ENCODE measurements at places on chromosomes 12 and 14.

DNA sequence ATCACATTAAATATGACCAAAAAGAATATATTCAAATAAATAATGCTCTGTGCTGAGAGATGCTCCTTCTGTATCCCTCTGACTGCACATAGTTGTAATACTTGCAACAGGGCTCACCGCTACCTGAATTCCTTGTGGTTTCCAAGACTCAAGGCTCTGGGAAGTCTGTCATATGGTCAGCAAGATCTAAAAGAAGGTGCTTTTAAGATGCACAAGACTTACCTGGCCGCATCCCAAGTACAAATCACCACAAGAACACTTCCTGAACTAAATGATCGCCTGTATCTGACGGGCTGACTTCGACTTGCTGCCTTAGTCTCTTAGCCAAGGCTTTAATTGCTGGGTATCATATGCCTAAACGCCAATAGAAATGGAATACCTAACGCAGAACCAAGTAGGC, 67.2 kb downstream of the HECTD4 start:
- no peak for DNase-seq

DNA sequence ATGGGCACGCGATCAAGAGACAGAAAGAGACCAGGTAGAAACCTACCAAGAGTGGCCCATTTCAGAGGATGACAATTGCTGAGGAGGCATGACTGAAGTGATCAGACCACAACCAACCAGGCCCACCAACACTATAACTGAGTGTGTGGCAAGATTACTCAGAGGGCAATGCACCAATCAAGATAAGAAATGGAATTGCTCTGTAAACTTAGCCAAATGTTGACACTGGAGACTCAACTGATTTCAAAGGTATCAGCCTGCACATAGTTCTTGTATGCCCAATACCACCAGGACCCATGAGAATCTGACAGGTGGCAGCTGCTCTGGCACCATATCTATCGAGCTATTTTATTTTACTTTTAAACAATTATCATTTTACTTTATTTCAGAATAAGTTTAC, 128.9 kb downstream of the FOXN3 start:
- DNase-seq = no peak

GRCh38 chr12:53200107-53200457, 7.0 kb downstream of the ITGB7 start:
- DNase-seq = no peak

GRCh38 chr14:103833711-103834110, 13.7 kb downstream of the PPP1R13B start:
- DNase-seq = no peak

GRCh38 chr14:60206837-60207533, 41.8 kb upstream of the DHRS7 start:
- peak; percentile 78 for DNase-seq

DNA sequence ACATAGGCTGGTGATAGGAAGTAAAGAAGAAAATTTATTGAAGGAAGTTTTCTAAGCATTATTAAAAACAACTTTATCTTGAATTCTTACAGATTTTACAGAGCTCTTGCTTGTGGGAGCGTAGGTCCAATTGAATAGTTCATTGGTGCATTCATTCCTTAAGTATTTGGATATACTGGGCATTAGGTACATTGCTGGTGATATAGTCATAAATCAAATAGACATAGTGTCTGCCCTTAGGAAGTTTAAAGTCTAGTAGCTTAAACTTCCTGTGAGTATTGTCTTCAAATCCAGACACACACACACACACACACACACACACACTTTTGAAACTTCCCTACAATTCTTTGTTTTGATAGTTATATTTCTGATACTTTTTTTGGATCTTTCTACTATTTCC, 226.7 kb downstream of the FUT8 start:
- DNase-seq = no peak

DNA sequence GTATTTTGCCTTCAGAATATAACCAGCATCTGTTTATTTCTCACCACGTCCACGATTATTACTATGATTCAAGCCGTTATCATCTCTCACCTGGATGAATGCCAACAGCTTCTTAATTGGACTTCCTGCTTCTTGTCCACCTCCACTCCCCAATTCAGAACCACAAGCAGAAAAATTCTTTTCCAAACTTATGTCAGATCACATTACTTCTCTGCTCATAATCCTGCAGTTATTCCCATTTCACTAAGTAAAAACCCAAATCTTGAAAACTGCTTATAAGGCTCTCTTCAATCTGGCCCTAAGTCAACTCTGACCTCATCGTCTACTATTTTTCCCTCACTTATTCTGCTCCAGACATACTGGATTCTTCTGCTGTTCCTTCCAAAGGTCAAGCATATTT, 2.0 kb downstream of the CRY1 start:
- no peak for DNase-seq

DNA sequence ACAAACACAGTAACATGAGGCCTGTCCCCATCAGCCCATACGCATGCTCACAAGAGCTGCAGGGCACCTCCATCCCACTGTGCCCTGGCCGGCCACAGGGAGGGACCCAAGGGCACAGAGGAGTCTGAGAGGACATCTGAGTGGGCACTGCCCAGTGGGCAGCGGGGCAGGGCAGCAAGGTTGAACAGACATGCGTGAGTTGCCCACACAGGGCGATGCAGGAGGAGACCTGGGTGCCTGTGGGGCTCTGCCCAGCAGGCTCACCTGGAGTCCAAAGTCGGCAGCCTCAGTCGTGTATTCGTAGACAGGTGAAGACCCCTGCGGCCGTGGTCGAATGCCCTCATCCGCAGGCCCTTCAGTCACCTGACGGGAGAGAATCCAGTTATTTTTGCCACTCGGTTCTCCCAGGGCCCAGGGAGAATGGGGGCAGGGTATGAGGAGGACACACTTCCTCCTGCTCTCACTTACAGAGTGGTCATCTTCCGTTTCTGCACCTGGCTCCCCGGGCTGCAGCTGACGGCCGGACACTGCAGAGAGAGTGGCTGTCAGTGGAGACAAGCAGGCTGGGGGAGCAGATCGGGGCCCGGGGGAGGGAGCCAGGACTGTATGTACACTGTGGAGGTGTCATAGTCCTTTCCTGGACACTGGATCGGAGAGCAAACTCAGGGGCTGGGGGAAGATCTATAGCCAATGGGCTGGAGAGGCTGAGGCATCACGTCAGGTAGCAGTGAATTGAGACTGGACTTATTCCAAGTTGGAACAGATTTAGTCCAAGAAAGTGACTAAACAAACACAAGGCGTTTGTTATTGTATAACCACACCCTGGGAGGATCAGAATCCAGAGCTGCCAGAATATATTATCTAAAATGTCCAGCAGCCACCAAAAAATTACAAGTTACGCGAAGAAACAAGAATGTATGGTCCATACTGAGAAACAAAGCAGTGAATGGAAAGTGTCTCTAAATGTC, 20.7 kb downstream of the AHNAK2 start:
- DNase-seq = no peak

GRCh38 chr14:51681411-51681810, 29.7 kb downstream of the FRMD6 start:
- DNase-seq = no peak

GRCh38 chr12:114954511-114955055, 270.6 kb upstream of the TBX3 start:
- DNase-seq = no peak

- peak; percentile 76 for DNase-seq
Measured at GRCh38 chr12:49783917-49784676, 42.7 kb downstream of the TMBIM6 start.

- DNase-seq = no peak
Measured at GRCh38 chr12:39372204-39372925, 70.6 kb downstream of the KIF21A start.

All from suppressor macrophage treated with lipopolysaccharide for 1 hour (primary cell).